ENCODE measurements at places on chromosomes 12 and 14.

GRCh38 chr12:95037906-95038305 is 34.4 kb upstream of the NDUFA12 start:
- DNase-seq = no peak

- DNase-seq = no peak
Observed at GRCh38 chr12:47302111-47302671, 222.4 kb upstream of the AMIGO2 start.

GRCh38 chr14:72906879-72907278 is 13.0 kb upstream of the DPF3 start:
- DNase-seq = no peak

DNA sequence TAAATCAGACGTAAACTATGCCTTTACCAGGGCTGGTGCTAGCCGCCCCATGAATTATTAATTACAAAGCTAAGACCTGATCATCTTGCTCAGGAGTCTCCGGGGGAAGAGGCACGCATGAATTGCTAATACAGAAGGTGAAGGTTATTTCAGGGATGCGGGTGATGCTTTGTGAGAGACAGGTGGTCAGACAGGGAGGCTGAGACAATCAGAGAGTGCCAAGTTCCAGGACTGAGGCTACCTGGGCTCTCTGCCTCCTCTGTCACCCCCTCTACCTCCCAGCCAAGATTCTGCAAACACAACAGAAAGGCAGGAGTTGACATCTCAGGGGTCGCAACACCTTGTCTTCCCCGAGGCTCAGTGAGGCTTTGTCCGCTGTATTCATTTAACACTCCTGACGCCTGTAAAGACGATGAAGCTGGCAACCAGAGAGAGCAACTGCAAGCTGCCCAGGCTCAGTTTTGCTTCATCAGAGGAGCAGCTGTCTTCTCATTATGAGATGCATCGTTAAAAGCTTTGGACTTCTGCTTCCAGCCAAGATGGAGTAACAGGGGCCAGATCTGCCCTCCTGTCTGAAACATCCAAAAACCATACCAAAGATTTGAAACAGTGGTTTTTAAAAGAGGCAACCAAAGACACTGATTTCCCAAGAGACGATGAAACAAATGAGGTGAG is 46.6 kb downstream of the PRIMA1 start:
- DNase-seq = no peak

DNA sequence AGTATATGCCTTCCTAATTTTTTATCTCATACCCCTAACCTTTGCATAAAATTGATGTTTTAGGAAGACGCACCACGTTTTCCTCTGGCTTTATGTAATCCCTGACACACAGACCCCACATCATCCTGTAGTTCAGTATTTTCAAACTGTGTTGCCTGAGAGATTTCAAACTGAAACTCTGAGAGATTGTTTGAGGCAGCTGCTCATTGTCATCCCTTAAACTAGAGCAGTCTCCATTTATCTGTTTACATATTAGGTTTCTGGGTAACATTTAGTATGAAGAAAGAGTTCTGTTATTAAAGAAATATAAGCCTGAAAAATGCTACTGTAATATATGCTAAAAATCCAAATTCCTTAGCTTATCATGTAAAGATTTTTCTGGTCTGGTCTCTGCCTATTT is 24.3 kb downstream of the MNAT1 start:
- DNase-seq = no peak

DNA sequence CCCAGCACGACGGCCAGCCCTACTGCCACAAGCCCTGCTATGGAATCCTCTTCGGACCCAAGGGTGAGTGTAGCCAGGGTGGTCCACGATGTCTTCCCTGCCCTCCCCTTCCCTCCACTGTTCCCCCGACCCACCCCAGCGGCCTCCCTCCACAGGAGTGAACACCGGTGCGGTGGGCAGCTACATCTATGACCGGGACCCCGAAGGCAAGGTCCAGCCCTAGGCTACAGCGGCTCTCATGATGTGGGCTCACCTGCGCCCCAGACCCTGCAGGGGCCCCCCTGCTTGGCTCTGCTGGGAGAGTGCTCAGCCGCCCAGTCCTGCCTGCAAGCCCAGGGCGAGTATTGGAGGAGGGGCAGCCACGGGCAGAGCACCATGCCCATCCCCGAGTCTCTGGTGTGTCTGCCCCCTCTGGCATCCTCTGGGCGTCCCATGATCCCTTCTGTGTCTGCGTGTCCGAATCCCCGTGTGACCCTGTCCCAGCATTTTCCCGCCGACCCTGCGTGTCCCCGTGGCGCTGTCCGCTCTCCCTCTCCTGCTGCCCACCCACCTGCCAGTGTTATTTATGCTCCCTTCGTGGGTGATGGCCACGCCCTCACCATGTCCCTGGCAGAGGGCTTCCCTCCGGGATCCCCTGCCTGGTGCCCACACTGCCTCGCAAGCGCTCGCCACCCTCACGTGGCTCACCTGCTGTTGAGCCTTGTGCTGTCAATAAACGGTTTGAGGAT is 5.0 kb downstream of the CRIP2 start:
- DNase-seq = no peak

DNA sequence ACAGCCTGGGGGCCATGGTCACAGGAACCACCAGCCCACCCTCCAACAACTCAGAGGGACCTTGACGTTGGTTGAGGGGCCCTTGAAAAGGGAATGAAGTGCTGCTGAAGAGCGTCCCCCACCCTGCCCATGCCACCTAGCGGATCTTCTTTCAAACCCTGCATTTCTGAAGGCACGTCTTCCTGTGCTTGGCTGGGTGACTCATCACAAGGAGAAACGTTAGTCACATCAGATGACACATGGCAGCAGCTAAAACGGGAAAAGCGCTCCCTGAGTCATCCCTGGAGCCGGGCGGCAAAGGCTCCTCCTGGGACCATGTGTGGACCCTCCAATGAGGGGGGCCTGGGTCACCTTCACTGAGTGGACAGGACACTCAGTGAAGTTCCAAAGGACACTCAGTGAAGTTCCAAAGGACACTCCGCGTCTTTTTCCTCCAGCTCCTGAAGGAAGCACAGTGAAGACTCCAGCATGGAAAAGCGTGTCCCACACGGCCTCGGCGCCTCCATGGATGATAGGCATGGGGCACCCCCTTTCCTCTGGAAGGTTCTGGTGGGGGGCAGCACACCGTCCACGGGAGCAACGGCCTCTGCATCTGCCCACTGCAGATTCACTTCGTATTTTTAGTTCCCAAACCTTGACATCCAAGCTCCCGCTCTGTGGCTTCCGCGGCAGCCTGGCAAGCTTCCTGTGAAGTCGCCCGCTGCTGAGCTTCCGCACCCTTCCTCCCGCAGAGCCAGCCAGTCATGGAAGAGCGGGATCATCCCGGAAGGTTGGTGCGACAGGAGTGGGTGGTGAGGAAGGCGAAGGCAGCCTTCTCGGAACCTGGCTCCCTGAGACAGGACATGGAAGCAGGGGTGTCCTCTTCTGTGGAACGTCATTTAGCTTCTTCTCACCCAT is 383.4 kb downstream of the VRK1 start:
- DNase-seq = no peak

DNA sequence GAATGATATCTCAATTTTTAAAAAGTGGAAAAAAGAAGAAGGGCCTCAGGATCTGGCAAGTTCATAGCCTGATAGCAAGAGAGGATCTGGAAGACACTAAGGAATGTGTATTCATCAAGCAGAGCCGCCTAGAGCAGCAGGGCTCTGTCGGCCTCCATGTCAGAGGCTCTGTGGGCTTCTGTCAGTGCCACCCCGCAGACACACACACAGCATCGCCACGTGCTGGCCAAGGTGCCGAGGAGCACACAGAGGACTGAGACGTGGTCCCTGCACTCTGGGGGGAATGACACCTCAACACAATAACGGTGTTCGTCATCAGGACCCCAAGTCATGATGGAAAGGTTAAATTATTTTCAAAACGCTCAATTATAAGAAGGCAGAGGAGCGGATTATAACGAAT is 21.3 kb upstream of the PRMT8 start:
- no peak for DNase-seq

DNA sequence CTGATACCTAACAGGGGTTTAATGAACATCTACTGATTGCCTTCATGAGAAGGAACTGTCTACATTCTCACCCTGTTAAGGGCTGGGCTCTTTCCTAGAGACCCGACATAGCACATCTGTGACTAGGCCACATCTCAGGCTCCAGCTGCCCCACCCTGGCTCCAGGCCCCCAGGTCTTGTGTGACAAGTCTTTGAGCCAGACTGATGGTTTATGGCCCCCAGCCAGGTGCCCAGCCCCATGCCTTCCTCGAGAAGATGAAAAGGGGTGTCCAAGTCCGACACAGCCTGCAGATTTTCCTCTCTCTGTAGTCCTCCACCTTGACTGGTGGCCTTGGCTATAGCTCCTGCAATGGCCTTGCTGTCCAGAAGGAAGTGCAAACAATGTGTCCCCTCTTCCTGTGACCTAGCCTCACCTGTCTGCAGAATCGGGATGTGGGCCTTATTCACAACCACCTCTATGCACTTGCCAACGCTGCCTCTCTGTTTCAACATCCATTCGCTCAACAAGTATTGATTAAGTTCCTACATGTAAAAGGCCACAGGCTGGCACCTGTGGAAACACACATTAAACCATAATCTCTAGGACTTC is 4.2 kb downstream of the ACTN1 start:
- no peak for DNase-seq

DNA sequence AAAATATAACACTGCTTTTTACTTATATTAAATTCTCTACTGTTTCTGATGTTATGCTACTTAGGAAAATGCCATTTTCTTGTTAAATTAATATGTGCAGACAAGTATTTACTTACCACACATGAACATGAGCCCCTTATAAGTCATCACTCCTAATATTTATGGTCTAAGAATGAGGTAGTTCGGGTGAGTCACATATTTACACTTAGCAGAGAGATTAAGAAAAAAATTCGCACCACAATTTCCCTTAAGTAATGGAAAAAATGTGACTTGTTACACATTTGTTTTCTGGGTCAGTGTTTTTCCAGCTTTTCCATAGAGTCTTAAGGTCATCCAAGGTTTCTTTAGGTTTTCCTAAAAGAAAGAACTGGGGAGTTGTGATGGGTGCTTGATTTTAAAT is 68.3 kb downstream of the RERG start:
- DNase-seq = no peak

DNA sequence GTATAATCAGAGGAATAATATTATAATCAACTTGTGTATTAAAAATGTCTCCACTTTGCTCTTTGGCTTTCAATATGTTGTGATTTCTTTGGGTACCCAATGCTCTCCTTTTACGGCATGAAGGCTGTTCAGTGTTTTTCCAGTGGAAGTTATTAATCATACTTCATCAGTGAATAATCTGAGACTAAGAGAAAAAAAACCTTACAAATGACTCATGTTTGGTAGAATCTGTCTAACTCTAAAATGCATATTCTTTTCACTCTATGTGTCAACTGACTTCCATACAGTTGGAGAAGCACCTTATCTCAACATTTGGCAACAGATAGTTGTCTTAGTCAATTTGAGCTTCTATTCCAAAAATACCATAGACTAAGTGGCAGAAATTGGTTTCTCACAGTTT is 82.2 kb downstream of the PTPRO start:
- DNase-seq = no peak

DNA sequence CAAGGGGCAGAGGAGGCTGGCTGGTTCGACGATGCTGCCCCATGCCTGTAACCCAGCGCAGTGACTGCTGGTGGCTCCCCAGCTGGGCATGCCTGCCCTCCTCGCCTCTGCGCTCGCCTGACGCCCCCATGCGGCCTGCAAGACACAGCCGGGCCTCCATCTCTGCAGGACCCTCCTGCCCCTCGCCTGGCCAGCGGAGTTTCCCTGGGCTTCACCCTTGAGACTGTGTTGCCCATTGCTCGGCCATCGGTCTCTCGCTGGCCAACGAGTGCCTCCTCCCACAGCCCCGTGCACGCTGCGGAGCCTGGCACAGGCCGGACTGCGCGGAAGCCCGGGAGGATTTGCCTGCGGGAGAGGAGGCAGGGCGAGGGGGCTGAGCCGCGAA is 17.6 kb downstream of the ASPG start:
- DNase-seq = no peak

DNA sequence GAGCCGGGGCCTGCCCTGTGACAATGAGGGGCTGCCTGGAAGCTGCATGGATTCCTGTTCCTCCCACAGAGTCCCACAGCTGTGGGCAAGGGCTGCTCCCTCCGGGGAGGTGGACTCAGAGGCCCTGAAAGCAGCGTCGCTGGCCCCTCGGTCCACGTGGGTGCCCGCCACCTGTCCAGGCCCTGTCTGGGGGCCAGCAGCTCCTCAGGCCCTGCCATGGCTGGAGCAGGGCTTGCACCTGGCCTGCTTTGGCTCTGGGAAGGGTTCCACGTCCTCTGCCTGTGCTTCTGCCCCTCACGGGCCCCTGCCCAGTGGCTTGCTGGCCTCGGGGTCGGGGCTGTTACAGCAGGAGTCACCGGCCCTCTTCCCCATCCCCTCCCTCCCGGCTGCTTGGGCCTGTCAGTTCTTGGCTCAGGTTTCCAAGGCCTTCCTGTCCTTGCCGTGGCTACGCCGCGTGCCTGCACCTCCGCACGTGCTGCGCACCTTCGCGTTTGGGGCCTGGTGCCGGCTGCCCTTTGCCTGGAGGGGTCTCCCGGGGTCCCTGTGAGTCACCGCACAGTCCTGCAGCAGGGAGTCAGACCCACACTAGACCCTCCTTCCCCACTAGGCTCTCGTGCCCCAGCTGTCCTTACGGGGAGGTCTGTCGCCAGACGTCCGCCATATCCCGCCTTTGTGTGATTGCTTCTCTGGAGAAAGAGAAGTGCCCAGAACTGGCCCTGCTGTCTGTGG is 5.8 kb downstream of the FBRSL1 start:
- DNase-seq = no peak

DNA sequence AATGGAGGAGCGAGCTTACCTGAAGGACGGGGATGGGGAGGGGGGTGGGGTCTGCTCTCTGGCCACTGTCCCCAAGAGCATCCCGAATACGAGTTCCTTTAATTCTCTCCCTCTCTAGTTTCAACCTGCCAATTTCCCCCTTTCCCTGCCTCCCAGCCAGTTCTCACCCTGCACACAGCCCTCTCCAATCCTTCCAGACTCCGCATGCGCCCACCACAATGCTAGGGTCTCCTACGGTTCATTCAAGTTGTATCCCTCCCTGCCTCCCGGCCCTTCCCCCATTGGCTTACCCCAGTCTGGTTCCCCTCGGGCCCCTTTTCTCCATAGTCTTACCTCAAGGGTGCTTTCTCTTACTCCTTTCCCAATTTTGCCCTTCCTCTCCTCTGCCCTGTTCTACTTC is 708 bp upstream of the IGFBP6 start:
- DNase-seq = no peak

- no peak for DNase-seq
Observed at GRCh38 chr12:10175846-10176636, 2.8 kb upstream of the TMEM52B start.

DNA sequence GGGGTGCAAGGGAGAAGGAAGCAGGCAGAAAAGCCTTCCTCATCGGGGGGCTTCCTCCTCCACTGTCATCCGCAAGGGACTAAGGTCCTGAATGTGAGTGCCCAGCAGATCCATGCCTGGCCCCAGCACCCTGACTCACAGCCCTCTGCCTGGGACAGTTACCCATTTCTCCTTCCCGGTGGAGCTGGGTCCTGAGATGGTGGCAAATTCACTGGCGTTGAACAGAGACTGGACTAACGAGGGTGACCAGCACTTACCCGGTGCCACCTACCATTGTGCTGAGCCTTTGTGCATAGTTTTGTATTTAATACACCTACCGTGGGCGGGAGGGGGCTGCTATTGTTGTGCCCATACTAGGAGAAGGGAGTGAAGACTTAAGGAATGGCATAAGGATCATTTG is 30.9 kb upstream of the PLEKHG6 start:
- DNase-seq = no peak

GRCh38 chr12:18578191-18578590 is 159.6 kb downstream of the PLCZ1 start:
- no peak for DNase-seq

All from effector CD8-positive, alpha-beta T cell (primary cell).